ENCODE measurements at places on chromosomes 2 and 18.

DNA sequence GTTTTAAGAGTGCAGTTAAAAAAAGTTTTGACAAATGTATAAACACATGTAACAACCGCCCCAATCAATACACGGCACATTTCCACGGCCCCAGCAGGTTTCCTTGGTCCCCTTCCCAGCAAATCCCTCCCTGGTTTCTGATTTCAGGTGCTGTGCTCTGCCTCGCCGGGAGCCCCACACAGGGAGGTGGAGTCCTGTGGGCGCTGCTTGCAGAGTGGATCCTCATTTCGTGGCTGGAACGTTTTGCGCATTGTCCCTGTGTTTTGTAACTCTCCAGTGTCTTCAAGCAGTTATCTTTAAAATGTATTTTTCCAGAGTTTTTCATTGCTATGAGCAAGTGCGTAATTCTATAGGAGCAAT, 124.8 kb downstream of the GALR1 start:
- peak; percentile 50 for DNase-seq

GRCh38 chr2:200351815-200352214, 45.3 kb downstream of the SPATS2L start:
- no peak for DNase-seq

DNA sequence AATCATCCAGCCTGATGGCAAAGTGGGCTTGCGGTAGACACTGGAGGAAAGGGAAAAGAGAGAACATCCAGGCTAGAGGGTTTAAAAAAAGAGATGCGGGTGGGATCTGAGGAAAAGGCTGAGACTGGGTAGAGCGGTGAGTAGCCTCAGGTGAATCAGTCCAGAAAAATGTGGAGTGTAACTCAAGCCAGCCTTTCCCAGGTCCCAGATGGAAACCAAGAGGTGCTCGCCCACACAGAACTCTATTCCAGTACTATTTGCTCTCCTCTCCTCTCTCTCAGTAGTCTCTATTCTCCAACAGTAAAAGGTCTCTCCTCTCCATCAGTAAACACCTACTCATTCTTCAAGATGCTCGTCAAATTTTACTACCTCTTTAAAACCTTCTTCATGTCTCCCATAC, 38.3 kb upstream of the NRP2 start:
- no peak for DNase-seq

DNA sequence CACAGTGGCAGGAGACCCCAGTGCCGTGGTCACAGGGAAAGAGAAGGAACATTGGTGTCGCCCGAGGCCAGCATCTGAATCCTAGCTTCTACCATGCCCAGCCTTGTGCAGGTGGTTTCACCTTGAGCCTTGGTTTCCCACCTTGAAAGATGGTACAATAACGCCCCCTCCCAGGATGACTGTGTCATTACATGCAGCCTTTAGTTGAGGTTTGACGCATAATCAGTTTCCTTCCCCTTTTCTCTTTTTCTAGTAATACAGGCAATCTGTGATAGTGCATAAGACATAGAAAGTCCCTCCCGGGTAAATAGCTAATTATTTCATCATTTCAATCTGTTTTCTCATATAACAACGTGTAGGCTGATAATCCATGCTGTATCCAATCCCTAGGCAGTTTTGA, 29.8 kb upstream of the ZNF407 start:
- no peak for DNase-seq

- no peak for DNase-seq
These were observed 302.3 kb upstream of the EPHA4 start for GRCh38 chr2:221874444-221874843.

DNA sequence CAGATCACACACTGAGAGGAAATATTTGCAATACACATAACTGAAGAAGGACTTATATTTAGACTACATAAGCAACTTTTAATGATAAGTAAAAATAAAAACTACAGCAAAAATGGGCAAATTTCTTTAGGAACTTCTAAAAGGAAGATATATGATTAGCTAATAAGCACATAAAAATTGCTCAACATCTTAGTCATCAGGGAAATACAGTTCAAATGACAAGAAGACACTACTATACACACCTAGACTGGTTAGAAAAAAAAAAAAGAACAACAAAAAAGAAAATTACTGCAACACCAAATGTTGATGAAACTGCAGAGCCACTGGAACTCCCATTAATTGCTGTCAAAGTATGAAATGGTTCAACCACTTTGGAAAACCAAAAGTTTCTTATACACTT, 1247.5 kb upstream of the ACVR2A start:
- DNase-seq = no peak

- DNase-seq = peak; percentile 22
These were observed 118.6 kb downstream of the PTGR3 start for GRCh38 chr18:75090336-75090735.

- no peak for DNase-seq
These were observed 149.2 kb upstream of the REG3G start for GRCh38 chr2:78876316-78876688.

DNA sequence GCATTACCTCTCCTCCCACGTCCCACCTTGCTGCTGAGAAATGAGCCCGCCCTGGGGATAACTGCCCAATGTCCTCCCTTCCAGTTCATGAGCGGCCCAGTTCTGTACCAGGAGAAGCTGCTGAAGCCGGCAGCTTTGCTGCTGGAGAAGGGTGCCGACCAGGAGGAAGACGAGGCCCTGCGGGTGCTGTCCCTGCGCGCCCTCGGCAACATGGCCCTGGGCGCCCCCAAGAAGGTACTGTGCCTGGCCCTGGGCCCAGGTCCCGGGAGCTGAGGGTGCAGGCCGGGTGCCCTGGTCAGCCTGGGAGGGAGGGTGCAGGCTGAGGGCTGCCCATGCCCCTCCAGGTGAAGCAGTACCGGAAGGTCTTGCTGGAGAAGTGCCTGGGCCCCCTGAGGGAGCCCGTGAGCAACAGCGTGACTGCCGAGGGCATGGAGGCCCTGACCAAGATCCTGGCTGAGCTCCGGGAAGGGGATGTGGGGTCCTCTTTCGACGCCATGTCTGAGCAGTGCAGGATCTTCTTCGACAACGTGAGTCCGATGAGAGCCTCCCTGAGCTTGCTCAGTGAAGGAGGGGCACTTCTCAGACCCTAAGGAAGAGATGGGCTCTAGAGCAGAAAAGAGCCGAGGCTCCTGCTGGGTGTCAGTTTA, 25.7 kb downstream of the HJURP start:
- no peak for DNase-seq

GRCh38 chr18:24982831-24983230, 369.1 kb downstream of the ZNF521 start:
- no peak for DNase-seq

GRCh38 chr2:47214990-47215389, 59.9 kb upstream of the STPG4 start:
- DNase-seq = no peak

GRCh38 chr2:239206042-239206441, 194.8 kb downstream of the HDAC4 start:
- DNase-seq = no peak
